Hematopoietic multipotent progenitor cell treated with erythropoietin and hydrocortisone succinate and interleukin-3 and kit ligand, for 6 days (in vitro differentiated cells): ENCODE measurements at places on chromosomes 3 and 15.
A peak's percentile ranks its signal among the peaks of the same experiment; 100 is the strongest.

DNA sequence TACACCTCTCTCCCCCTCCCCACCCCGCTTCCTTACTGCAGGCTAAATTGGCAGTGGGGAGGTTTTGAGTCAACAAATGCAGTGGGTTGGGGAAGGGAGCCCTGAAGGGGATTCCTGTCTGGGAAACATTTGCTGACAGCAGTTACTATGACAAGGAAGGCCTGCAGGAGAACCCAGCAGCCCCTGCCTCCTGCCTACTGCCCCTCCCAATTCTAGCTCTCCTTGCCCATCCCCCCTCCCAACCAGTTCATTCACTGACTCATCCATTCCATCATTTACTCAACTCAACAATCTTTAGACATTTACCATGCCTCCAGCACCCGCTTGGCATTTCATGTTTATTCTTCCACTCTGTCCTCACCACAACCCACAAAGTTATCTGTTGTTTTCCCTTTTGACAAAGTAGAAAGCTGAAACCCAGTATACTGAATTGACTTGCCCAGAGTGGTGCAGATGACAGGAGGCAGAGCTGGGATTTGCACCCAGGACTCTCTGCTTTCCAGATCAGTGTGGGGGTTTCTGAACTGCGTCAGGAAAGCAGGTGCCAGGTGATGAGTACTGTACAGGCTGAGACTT lies 75.0 kb downstream of the MAGEF1 start:
- peak; percentile 36 for DNase-seq

GRCh38 chr15:58249646-58250312 lies 111.6 kb downstream of the AQP9 start:
- peak; percentile 33 for DNase-seq

GRCh38 chr3:125322166-125322565 lies 53.0 kb downstream of the ZNF148 start:
- no peak for DNase-seq

GRCh38 chr3:119258915-119259314 lies 18.2 kb upstream of the B4GALT4 start:
- peak; percentile 24 for DNase-seq

DNA sequence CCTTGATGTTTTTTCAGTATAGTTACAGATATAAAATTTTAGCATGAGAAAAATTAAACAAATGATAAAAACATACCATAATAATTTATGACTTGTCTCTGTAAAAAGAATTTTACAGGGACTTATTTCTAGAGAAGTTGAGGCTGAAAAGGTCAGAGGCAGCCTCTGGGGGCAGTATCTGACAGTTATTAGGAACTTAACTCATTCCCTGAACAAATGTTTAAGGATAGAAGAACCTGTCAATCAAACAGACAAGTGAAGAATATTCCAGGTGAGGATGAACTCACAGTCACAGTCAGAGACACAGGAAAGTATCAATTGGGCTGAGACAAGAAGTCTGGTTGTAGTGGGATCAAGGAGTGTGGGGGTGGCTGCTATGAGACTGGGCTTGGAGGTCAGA lies 7.3 kb downstream of the MYLK start:
- DNase-seq, result peak; percentile 23

GRCh38 chr3:194440756-194441155 lies 41.7 kb upstream of the GP5 start:
- DNase-seq, result no peak

GRCh38 chr3:187352581-187353575 lies 15.3 kb upstream of the RTP4 start:
- no peak for DNase-seq

DNA sequence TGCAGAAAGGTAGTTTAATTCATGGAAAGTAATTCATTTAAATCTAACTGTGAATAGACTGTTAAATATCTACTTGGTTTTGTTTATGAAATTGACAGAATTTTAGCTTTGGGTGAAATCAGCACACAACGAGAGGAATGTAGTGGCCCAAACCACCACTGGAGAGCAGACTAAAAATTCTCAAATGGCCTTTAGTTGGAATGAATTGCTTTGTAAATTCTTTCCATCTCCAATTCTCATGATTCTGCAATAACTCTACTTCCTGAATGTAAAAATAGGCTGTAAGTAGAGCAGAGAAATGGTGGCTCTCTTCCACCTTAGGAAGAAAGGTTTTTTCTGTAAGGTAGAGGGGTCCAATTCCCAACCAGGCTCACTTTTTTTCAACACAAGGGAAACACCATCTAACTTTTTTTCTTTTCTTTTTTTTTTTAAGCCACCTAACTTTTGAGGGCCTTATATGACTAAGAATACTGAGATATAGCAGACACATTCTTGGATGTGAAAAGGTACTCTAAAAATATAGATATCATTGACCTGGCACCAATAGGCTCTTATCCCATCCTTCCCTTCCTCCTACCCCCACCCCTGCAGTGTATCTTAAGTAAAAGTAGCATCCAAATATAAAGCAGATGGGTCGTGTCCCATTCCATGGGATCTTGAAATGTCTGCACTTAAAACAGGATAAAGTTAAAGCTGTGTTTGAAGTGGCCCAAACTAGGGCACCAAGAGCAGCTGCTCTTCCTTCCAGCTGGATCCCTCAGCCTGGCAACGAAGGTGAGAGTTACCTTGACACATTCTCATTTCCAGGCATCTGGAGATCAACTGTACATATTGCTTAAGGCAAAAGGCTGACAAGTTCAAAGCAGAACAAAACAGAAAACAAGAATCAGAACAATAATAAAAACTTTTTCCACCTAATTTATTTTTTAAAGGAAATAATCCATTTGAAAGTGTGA lies 194.1 kb downstream of the TPRG1 start:
- no peak for DNase-seq

DNA sequence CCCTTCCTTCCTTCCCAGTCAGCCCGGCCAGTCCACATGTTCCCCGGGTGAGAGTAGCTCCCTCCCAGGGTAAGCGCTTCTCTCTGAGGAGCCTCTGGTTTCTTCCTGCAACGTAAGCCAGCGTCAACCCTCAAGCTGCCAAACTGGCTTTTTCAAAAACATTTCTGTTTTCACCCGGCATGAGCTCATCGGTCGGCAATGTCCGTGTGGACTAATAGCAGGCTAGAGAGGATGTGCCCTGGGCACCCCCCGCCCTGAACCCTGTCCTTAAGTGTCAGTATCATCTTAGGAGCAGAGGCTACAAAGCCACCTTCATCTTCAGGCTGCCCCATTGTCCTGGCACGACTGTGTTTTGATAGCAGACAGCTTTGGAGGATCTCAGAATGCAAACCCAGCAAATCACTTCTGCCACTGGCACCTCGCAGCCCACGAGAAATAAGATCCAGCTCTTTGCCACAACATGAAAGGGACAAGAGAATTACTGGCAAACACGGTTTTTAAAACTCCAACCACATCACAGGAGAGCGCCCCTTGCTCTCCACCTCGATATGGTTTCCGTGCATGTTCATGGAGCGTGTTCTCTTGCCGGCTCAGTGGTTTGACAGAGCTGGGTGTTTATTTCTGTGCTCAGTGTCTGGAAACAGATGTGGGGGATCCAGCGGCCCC lies 9.9 kb downstream of the ALDH1A3 start:
- no peak for DNase-seq

DNA sequence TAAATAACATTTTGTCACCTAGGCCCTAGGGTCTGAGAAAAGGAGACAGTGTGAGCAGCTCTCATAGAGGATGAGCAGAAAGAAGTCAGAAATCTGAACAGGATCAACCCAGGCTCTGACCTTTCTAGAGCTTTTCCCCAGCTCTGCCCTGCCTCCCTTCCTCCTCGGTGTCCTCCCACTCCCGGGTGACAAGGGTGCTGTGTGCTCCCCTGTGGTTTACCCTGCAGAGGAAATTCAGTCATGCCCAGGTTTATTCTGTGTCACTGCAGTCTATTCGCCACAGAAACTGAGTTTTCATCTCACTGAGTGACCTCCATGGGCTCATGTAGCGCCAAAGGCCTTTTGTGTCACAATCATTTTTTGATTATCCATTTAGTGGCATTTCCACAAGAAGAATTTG lies 76.6 kb downstream of the IL12A start:
- DNase-seq, result no peak

DNA sequence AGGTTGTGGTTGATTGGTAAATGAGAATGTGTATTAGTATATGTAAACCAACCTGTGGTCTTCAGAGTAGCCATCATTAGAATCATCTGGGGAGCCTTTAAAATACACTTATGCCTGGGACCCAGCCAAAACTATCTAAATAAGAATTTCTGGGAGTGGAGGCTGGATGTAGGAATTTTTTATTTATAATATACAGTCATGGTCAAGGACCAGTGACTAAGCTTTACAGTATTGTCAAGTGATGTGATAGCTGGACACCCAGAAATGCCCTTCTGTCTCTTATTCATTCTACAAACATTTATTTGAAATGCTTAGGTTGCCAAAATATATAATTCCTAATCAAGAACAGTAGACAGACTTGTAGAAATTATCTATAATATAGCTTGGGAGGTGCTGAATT lies 132.2 kb downstream of the MBNL1 start:
- DNase-seq, result no peak
